ENCODE measurements at places on chromosomes 6 and 20.
A peak's percentile ranks its signal among the peaks of the same experiment; 100 is the strongest.

GRCh38 chr6:167566711-167567141 lies 241.8 kb downstream of the TTLL2 start:
- peak; percentile 35 for DNase-seq

GRCh38 chr20:53202777-53203176 lies 230.6 kb downstream of the TSHZ2 start:
- no peak for DNase-seq

GRCh38 chr6:214428-214827 lies 77.9 kb upstream of the DUSP22 start:
- no peak for DNase-seq

GRCh38 chr6:145569140-145569539 lies 166.2 kb downstream of the EPM2A start:
- no peak for DNase-seq

DNA sequence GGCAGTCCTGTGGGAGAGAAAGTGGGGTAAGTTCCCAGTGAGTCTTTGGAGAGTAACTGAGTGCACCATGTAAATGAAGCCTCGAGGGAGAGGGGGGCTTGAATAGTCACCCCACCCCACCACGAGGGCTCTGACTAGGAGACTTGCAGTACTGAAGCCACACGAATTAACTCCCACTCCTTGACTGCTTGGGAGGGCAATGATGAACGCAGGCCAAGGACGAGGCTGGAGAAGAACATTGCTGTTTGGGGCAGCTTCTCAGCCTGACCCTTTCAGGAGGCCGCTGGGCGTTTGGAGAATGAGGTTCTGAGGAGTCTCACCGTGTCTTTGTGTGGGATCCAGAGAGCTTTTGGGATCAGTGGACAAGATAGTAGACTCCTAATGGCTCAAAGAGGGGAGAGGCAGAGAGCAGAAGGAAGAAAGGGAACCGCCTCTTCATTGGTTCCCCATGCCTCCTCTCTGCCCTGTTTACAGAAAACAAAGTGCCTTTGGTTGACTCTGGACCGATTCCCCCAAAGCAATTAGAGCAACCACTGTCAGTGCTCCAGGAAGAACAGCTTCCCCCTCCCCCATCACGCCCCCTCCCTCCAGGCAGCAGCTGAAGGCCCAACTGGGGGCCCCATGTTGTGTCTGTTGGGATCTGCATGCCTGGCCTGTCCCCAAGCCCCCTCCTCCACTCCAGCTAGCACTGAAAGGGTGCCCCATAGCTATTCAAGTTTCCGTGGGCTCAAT lies 41.7 kb upstream of the CDKN1A start:
- no peak for DNase-seq

GRCh38 chr6:169072127-169073042 lies 181.3 kb downstream of the THBS2 start:
- no peak for DNase-seq

GRCh38 chr6:4889701-4890100 lies 113.5 kb downstream of the CDYL start:
- DNase-seq = no peak

DNA sequence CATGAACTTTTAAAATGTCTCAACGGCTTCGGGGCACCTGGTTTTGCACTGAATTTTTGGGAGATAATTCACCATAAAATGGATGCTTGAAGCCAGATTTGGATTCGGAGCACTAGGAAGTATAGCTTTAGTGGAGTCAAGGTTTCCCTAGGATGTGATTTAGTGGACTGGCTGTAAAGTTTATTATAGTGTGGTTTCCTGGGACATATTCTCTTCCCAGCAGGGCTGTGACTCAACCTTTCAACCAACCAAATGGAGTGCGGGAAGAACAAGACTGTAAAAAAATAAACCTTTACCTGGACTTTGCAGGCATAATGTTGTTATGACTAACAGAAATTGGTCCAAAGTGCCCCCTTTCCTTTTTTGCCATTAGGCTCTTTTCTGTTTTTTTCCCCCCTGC lies 327.4 kb upstream of the MAN1A1 start:
- DNase-seq = no peak

GRCh38 chr20:35297740-35298139 lies 5.5 kb upstream of the FAM83C start:
- no peak for DNase-seq

GRCh38 chr20:45164906-45165305 lies 9.8 kb upstream of the PI3 start:
- no peak for DNase-seq

- DNase-seq = no peak
These were observed 10.8 kb upstream of the AKAP7 start for GRCh38 chr6:131124336-131125071.
